A549 treated with Hydrocortisone at 1 μM for 4 hours (cell line): ENCODE measurements at places on chromosomes 1 and 21. TPM values are rescaled to one million over a fixed set of nuclear protein-coding genes. Genes with fewer than 3 reads are reported as not detected.

The RHOU gene
- total RNA-seq: 8.9 to 15.1 TPM (median 11.6 TPM) in 5 replicates

The GREM2 gene
- 0.07 to 0.16 TPM (median 0.10 TPM) in 5 replicates for total RNA-seq

The LEFTY1 gene
- 0.37 to 1.6 TPM (median 1.2 TPM) in 5 replicates for total RNA-seq

The RSPH1 gene
- 0.63 to 0.93 TPM (median 0.84 TPM) in 5 replicates for total RNA-seq

The DOCK7 gene
- 10.1 to 26.9 TPM (median 20.2 TPM) in 5 replicates for total RNA-seq

The FAAH gene
- 0.61 to 0.88 TPM (median 0.81 TPM) in 5 replicates for total RNA-seq

The AKT3 gene
- 17.5 to 25.1 TPM (median 23.3 TPM) in 5 replicates for total RNA-seq

The CELA2A gene
- not detected in 5 replicates for total RNA-seq

The HPDL gene
- total RNA-seq: 2.4 to 3.9 TPM (median 3.6 TPM) in 5 replicates

The DVL1 gene
- total RNA-seq: 50.0 to 68.0 TPM (median 63.0 TPM) in 5 replicates

The EFNA1 gene
- 21.4 to 32.6 TPM (median 26.0 TPM) in 5 replicates for total RNA-seq

The DMRTA2 gene
- total RNA-seq: 0.09 to 0.21 TPM (median 0.17 TPM) in 4 of 5 replicates, not detected in the other

The GUCA2A gene
- total RNA-seq: 0.29 TPM in 1 of 5 replicates, not detected in the others
